ENCODE measurements at places on chromosomes 1 and 21.

DNA sequence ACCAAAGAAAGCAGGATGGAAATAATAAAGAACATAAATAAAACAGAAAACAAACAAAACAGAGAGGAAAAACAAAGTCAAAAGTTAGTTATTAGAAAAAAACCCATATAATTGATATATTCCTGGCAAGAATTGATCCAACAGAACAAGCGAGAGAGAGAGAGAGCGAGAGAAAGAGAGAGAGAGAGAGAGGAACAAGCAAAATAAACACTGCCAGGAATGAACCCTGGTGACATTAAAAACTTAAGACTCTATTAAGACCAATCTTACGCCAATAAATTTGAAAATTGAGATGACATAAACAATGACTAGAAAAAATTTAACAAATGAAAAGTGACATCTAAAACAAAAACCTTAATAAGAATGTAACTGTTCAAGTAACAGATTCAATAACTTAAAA is 64.1 kb downstream of the COP1 start:
- DNase-seq = no peak

DNA sequence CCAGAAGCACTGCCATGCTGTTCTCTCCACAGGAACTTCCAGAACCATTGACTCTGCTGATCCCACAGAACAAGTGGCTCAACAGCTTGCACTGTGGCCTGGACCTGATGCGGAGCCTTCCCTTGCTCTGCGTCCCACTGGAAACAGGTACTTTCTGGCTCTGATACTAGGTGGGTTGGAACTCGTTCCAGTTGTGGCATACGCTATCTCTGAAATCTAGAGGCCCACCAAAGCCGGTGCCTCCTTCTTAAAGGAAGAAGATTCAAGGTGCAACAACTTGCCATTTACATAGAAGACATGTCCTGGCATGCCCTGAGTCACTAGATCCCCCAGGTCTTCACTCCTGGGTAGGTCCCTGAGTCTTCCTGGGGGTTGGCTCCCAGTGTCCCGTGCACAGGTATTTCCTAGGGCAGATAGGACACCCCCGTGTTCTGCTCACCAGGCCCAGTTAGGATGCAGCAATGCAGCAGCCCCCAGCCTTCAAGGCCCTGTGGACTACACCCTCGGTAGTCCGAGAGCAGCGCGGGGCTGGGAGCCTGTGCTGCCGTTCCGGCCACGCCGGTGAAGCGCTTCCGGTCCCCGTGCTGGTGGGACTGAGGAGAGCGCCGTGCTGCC is 10.8 kb upstream of the PCBP3 start:
- DNase-seq = no peak

DNA sequence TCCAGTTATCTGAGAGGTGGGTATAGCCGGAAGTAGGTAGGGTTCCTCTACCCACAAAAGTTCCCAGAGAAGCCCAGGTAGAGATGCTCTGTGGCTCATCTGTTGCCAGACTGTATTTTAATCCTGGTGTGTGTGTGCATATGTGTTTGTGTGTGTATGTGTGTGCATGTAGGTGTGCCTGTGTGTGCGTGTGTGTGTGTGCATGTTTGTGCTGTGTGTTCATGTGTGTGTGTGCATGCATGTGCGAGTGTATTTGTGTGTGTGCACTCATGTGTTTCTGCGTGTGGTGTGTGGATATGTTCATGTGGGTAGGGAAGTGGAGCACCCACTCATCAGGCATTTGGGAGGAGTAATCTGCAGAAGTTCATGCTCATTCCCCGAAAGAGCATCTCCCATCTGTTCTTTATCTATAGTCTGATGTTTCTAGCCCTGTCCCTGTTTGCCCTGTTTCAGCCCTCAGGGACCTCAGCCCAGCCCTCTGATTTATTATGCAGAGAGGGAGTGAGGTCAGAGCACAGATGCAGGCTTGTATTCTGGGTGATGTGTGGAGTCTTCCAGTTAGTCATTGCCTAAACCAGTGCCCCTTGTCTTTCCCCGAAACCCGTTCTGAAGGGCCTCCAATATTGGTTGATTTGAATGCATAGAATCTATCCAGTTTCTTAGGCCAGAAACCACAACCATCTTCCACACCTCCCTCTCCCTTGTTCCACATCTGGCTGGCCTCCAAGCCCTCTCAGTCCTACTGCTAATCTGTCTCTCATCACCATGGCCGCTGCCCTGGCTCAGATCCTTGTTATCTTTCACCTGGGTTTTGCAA is 69.1 kb downstream of the DISC1 start:
- DNase-seq = peak; percentile 35

DNA sequence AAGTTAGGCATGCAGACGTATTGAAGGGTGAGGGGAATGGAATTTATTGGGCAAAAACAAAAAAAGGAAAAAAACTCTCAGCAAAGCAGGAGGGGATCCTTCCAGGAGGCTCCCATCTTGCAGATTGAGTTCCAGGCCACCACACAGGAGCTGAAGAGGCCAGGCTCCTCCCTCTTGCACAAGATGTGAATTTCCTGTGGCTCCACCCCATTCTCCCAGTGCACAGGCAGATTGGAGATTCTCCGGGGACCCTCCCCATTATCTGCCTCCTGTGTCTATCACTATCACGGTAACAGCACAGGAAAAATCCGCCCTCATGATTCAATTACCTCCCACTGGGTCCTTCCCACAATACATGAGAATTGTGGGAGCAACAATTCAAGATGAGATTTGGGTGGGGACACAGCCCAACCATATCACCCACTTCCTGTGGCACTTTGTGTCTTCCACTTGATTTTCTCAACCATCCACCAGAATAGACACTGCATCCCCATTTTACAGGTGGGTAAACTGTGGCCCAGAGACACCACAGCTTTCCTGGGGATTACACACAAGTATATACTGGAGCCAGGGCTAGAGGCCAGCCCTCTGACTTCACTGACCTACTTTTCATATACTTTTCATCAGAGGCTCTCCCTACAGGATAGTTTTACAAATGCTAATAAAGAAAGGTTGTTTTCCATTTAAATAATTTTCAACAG is 18.9 kb upstream of the COL6A1 start:
- no peak for DNase-seq

GRCh38 chr1:2786329-2787162 is 14.9 kb downstream of the TTC34 start:
- peak; percentile 63 for DNase-seq

GRCh38 chr1:237791592-237791991 is 99.1 kb downstream of the ZP4 start:
- no peak for DNase-seq

DNA sequence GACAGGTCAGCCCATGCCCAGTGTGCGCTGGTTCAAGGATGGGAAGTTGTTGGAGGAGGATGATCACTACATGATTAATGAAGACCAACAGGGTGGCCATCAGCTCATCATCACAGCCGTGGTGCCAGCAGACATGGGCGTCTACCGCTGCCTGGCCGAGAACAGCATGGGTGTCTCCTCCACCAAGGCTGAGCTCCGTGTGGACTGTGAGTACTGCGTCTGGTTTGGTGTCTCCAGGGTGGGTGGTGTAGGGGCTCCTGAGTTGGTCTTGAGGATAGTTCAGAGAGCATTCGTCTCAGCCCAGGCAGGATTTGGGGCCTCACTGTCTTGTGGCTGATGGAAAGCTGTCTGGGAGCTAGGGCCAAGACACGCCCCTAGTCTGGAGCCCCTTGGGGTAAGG is 83.2 kb downstream of the TRIM11 start:
- DNase-seq = no peak

- DNase-seq = no peak
These were observed 22.5 kb upstream of the MORC3 start for GRCh38 chr21:36297406-36297937.

DNA sequence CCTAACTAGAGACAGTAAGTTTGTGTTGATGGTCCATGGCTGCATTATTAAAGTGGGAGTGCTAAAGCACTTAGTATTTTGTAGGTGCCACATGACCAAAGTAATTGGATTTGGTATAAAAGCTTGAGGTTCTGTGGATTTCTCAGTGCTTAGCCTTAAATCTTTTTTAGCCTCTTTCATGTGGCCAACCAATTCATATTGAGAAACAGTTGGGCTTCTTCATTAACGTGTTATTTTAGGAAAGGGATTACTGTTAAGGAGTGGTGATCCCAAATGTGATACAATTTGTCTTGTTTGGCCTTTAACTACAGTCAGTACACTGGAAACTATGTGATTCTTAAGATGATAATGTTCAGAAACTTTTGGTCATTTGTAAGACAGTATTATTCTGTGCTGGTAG is 25.5 kb downstream of the MAN1A2 start:
- DNase-seq = no peak

- DNase-seq = peak; percentile 37
These were observed 46.0 kb upstream of the FOXO6 start for GRCh38 chr1:41315146-41315822.

- DNase-seq = no peak
These were observed 3.7 kb upstream of the SDE2 start for GRCh38 chr1:226002667-226003501.

- DNase-seq = no peak
These were observed 63.9 kb downstream of the CAPN2 start for GRCh38 chr1:223776075-223776814.

- DNase-seq = no peak
These were observed 6.1 kb upstream of the ADORA1 start for GRCh38 chr1:203121186-203122015.

GRCh38 chr1:64471218-64472039 is 1.5 kb downstream of the CACHD1 start:
- peak; percentile 68 for DNase-seq

GRCh38 chr1:243712941-243713340 is 137.1 kb downstream of the AKT3 start:
- DNase-seq = no peak

DNA sequence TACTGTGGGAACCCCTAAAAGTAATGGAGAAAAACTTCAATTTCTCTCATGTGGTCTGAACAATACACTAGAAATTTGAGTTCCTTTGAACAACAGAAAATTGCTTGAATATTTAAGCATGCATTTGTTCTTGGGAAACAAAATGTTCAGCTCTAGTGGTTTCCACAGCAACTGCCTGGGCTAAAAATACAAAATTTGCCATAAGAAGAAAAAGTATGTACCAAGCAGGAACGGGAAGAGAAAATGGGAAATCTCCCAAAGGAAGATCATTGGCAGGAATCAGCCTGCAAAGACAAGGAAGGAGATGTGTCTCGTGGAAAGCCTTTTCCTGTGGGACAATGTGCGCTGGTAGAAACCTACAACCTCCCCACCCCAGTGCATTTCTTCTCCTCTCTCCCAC is 119.0 kb upstream of the DPT start:
- DNase-seq = no peak

DNA sequence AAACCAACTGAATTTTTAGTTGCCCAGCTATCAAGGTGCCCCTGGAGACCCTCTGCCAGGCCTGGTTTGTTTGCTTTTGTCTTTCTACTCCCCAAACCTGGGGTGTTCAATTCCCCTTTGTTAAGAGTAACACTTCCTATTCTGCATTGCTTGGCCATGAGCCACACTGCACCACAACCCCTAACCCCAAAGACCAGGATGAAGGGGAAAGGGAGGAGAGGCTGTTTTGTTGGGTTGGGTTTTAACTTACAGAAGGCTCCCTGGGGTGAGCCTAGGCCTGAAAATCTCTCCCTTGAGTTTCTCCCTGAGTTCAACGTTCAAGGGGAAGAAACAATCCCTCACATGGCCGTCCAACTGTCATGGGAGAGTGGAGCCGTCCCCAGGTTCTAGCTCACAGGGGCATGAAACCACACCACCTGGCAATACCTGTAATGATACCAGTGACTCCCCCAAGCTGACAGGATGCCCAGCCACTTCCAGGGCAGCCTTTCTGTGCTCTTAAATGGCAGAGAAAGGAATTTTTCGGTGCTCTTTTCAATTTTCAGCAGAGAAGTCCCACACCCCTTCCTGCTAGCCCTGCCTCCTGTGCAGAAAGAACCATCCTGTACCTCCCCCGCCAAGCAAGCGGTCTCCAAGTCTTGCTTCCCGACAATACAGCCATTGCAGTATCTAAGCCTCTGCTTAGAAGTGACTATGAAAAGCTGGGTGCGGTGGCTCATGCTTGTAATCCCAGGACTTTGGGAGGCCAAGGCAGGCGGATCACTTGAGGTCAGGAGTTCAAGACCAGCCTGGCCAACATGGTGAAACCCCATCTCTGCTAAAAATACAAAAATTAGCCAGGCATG is 14.9 kb downstream of the SLC45A3 start:
- no peak for DNase-seq

- no peak for DNase-seq
These were observed 605.8 kb upstream of the CAMK1G start for GRCh38 chr1:208977638-208978256.

DNA sequence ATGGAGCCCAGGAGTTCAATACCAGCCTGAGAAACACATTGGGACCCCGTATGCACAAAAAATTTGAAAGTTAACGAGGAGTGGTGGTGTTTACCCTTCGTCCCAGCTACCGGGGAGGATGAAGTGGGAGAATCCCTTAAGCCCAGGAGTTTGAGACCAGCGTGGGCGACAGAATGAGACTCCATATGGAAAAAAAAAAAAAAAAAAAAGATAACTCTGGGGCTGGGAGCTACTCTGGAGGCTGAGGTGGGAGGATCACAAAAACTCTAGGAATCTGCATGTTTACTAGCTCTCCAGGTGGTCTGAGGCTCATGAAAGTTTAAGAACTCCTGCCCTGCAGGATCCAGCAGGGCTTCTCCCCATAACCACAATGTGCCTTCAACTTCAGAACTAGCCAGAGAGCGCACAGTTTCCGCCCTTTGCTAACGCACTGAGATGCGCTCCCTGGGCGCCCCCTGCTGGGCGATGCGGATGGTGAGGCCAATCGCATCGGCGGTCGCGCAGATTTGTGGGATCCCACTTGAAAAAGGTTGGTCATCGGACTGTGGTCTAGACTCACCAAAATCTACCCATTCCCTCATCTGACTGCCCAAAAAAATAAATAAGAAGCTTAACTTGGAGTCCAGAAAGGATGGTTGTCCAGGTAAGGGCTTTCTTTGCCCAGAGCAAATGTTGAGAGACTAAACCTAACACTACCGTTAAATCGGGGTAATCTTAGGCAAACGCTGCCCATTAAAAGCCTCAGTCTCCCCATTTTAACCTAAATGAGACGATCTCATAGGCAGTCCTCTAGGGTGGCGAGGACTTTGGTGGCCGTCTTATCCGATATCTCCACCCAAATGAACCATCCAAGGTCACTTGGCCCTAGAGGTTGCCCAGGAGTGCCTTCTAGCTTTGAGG is 8.8 kb downstream of the ZNF683 start:
- peak; percentile 65 for DNase-seq

All from head of caudate nucleus (tissue), 42 donors.